Esophagus squamous epithelium (tissue), 5 donors: ENCODE measurements at places on chromosomes 11 and 22.

GRCh38 chr11:58912124-58912523 lies 27.2 kb upstream of the GLYATL1 start:
- no peak for DNase-seq

DNA sequence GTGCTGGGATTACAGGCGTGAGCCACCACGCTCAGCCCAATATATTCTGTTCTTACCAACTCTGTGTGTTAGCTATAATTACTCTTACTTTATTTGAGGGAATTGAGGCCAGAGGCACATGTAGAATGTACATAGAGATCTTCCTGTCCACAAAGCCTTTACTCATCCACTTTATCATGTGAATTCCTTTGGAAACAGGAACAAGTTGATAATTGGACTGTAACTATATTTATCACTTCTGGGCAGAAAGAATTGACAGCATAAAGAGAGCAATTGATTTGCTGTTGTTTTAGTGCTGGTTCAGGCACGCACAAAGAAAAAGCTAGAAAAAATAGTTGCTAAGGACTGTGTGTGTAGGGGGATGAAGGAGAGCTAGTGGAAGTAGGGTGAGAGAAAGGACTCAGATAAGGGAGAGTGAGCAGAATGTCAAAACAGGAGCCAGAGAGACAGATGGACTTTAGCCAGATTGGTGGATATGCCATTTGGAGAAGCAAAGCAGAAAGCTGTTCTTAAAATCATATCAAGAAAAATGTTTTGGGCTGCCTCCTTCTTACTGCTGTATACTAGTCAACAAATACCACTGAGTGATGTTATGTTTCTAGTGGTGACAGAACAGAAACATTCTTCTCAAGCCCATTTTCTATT lies 929.8 kb upstream of the CNTN5 start:
- DNase-seq: no peak

GRCh38 chr11:93694109-93694508 lies 32.6 kb downstream of the CEP295 start:
- DNase-seq: no peak

DNA sequence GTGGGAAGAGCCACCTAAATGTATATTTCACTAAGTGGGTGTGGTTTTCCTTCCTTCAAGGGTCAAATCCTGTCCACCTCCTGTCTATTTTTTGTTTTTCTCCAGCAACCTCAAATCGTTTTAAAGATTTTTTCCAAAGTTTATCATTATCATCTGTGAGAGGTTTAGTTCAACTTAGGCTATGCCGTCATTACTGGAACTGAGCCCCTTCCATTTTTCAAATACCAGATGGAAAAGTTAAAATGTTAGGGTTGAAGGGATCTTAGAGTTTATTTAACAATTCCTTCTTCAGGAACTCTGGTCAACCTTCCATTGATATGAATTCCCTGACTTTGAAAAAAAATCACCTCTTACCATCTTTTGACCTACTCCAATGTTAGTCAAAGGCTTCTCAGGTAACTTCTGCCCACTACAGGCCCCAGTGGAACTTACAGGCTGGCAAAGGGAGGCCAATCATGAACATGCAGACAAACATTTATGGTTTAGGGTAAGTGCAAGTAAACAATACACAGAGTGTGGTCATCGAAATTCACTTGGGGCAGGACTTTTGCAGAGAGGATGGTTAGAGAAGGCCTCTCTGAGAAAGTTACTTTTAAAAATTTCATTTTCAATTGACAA lies 45.2 kb downstream of the SYN3 start:
- DNase-seq: no peak

DNA sequence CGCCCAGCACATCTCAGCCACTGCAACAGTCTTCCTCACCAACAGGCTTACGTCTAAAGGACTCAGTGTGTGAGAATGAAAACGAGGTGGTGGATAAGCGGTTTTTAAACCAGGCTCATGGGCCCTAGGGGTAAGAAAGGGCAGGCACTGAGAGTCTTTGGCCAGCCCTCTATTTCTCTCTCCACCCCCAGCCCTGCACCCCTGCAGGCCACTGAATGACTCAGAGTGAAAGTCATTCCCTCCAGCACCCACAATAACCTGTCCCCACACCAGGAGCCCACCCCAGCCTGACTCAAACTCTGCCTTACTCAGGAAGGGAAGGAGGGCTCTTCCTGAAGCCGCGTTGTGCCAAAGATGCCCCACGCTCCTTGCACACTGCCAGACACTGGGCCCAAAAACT lies 72.0 kb downstream of the LARGE1 start:
- DNase-seq: no peak

- no peak for DNase-seq
Observed at GRCh38 chr11:102402548-102402947, 50.0 kb downstream of the TMEM123 start.

GRCh38 chr11:80819271-80819670 lies 1378.4 kb upstream of the TENM4 start:
- no peak for DNase-seq

DNA sequence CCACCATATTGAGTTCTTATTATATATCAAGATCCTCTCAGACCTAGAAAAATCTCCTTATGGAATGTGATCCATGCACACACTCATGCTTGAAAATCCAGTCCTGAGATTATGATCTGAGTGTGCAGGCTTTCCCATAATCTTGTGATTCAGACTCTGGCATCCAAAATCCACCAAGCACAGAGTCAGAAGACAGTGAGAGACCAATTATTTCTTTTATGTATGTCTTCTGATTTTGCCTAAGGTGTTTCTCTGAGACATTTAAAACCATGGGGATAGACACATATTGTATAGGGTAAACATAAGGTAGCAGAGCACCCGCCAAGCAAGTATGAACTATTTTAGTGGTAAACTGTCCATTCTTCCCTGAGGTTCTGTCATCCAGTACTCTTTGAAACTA lies 52.0 kb upstream of the MMP13 start:
- DNase-seq: no peak

- no peak for DNase-seq
Observed at GRCh38 chr11:60741421-60741820, 15.2 kb upstream of the MS4A15 start.

GRCh38 chr11:73176145-73176873 lies 34.2 kb upstream of the FCHSD2 start:
- DNase-seq: no peak

- no peak for DNase-seq
Observed at GRCh38 chr11:88308576-88308975, 29.0 kb downstream of the CTSC start.

- no peak for DNase-seq
Observed at GRCh38 chr22:25153961-25154666, 45.5 kb upstream of the CRYBB3 start.

DNA sequence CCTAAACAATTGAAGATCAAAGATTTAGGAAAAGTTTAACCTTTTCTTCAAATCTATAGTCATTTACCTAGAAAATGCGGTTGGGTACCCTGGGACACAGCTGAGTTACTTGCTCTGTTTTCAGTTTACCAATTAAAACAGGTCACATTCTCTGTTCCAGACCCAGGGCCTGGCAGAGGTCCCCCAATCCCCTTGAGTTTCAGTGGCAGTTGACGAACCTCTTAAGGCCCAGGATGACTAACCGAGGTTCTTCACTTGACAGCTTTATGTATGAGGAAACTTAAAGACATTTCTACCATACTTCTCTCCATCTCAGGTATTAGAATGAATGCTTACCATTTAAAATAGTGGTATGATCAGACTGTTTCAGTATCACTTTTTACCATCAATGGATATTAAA lies 16.3 kb downstream of the LDHAL6A start:
- no peak for DNase-seq

DNA sequence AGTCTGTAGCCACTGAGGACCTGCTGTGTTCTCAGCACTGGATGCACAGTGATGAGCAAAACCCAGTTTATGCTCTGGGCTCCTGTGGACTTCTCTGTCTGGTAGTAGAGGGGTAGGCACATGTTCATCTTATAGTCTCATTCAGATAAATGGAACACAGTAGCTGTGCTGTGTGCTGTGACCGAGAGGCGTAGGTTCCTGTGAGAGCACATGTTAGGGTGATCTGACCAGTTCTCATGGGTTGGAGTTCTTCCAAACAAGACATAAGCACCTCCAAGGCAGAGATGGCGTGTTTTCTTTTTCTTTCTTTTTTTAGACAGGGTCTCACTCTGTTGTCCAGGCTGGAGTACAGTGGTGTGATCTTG lies 154.8 kb upstream of the RASSF10 start:
- no peak for DNase-seq

GRCh38 chr11:93652161-93652597 lies 9.3 kb upstream of the CEP295 start:
- no peak for DNase-seq

DNA sequence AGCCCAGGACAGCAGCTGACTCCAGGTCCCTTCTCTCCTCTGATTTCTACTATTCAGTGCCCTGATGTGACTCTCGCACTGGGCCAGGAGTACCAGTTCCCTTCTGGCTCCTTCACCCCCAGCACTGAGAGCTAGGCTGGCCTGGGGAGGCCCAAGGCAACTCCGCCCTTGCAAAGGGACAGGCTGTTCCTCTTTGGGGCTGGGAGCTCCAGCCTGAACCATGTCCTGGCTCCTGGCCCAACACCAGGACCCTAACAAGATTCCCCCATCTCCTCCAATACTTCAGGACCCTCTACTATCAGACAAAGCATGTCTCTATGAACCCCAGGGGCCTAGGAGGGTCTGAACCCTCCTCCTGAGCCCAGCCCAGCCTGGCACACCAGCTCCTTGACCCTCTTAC lies 12.5 kb downstream of the CREB3L1 start:
- no peak for DNase-seq

GRCh38 chr11:27159335-27159679 lies 118.7 kb downstream of the BBOX1 start:
- DNase-seq: no peak

DNA sequence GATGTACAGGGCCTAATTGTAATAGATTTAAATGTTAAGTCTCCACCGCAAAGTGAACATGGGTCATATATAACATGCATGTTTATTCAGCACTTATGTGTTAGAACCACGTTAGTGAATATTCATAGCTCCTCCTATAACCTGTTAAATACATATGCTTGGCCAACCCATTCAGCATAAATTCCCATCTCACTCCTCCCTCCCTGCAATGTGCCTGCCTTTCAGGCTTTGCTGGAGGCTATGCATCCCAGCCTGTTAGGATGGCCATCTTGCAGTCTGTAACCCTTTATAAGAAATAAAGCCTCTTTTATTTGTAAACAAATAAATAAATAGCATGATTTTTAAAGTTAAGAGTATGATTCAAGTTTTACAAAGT lies 1.7 kb upstream of the OOSP4A start:
- DNase-seq: no peak

- DNase-seq: no peak
Observed at GRCh38 chr11:110338684-110339083, 42.3 kb upstream of the RDX start.

DNA sequence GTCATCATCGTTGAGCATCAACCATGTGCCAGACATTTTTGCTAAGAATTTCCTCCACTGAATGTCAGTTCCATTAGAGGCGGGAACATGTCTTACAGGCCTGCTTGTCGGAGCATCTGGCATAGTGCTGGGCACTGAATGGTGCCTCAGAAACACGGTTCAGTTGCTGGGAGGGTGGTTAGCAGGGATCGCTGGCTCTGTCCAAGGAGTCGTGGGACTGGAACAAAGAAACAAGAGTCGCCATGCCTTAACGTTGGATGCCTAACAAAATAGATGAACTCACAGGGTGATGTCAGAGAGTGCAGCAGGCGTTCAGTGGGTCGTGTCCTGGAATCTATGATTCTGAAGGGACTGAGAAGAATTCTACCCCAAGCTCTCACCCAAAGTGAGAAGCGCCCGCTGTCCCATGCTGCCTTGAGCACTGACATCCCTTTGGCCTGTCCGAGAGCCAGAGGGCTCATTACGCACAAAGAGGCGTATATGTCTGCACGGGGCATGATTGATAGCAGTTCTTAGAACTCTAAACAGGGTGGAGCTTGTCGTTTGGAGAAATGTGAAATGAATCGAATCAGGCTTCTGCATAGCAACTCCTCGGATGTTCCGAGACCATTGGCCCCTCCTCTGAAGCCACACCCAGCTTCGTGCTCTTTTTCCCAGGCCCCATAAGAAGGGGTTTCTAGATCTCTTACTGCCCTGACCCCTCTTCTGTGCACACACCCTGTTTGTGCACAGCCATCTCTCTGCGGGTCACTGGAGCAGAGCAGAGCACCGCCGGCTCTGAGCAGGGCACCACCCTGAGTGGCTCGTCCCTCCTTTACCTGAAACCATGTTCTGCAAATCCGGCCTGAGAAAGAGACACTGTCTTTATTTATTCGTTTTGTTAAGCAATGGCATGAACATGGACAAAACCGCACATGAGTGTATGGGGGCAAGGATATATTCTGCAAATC lies 113.1 kb upstream of the B3GAT1 start:
- DNase-seq: no peak

DNA sequence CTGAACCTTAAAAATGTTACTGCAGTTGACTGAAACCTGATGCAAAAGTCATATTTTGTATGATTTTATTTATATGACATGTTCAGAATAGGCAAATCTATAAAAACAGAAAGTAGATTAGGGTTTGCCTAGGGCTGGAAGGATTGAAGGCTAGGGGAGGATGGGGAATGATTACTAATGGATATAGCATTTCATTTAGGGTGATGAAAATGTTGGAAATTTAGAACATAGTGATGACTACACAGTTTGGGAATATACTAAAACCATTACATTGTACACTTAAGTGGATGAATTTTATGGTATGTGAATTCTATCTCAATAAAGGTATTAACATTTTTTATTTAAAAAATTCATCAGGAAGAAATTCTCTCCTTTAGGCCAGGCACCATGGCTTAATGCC lies 22.9 kb upstream of the PAFAH1B2 start:
- DNase-seq: no peak

DNA sequence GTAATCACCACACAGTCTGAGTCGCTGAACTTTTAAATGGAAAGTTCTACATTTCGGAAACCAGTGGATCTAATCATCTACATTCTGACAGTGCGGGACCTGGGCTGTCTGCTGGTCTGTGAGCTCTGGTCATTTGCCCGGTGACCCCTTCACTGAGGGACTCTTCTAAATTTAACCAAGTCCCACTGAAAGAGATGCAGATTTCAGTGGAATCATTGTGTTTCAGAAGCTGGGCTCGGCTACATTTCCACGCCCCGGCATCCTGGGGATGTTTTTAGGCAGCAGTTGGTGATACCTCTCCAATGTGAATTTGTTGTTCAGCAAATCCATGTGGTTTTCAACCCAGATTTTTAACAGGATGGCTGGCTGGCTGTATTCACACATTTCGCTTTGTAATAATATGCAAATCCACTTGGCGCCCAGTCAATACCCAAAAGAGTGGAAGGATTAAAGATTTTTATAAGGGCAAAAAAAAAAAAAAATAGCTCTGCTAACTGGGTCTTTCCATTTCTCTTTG lies 145.5 kb upstream of the RASSF10 start:
- DNase-seq: no peak

DNA sequence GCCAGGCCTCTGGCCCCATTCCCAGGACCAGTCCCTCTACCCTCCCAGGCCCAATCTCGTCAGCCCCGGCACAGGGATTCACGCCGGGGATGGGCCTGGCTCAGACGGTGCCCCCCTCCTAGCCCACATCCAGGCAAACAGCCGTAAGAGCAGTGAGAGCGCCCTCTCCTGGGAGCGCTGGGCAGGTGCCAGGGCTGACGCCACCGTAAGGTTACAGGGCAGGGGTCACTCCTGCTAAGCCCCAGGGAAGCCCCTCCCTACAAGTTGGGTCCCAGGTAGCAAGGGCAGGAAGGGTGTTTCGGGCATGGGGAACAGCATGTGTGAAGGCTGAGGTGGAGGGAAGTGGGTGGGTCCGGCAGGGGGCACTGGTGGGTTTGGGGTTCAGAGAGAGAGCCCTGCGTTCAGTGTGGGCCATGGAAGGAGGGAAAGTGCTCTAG lies 19.2 kb upstream of the PPARA start:
- no peak for DNase-seq
